Left ventricle myocardium superior (tissue), 1 donor: ENCODE measurements at places on chromosomes 2 and 18. TPM values are rescaled to one million over a fixed set of nuclear protein-coding genes. Genes with fewer than 3 reads are reported as not detected.

The DSG1 gene
- 0.77 TPM for total RNA-seq

The HMSD gene
- 1.2 TPM for total RNA-seq

The PLA2R1 gene
- total RNA-seq = 2.9 TPM

The CXCR2 gene
- total RNA-seq = 1.1 TPM

The SLC4A5 gene
- total RNA-seq = 2.2 TPM

The ZSCAN30 gene
- 13.2 TPM for total RNA-seq

The BMP10 gene
- total RNA-seq = 0.25 TPM

DNA sequence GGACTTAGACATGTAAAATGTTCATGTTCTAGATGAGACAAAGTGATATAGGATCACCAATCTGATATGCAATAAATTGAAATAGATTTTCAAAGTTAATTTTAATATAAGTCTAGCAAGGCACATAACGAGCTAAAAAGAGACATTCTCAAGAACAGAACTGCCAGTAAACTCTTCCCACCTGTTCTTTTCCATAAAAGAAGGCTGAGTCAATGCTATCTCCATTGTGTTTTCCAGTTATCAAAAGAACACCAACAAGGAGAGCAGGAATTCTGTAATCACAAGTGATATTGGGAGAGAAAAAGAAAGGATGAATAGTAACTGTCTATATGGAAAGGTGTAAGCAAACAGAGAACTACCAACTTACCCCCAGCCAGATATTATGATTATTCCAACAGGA is 25.6 kb downstream of the GPR155 start:
- no peak for DNase-seq

DNA sequence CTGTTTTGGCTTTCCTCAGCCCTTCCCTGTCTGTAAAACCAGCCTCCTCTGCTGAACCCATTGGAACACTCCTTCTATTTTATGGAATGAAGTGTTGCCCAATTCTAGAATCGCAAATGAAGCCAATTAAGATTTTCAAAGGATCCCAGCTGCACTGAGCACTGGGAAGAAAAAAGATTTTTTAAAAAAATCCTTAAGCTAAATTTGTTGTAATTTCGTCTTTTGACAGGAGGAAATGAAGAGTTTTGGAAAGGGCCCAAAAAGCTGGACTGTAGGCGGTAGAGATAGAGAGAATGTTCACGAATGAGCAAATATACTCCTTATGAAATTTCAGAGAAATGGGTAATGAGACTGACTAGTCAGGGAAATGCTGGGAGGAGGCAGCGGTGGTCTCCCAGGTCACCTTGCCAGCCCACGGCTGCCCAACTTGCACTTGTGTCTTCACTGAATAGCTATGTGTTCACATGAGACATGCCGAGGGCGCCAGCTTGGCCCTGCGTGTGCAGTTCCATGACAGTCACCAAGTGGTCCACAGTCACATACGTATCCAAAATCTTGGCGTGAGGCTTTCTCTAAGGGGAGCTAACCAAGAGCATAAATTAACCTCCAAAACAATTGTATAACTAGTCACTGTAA is 69.9 kb downstream of the SGPP2 start:
- DNase-seq = peak; percentile 38

GRCh38 chr18:35138773-35139172 is 97.6 kb downstream of the MAPRE2 start:
- DNase-seq = no peak

- no peak for DNase-seq
These were observed 79.1 kb downstream of the TWIST2 start for GRCh38 chr2:238926761-238927611.

DNA sequence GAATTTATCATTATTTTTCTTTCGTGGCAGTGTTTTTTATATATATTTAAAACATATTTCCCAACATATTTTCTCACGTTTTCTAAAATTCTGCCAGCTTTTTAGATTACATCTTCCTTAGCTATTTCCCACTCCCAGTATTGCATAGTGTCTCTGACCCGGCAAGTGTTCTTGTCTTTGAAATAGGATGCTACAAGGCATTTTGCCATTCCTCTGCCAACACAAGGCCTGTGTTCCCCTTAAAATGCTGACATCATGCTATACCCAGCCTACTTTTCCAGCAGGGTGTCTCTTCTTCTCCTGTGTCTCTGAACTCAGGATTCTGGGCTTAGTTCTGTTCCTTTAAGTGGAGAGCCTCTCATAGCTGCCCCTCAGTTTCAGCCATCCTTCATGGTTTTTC is 115.2 kb downstream of the DIS3L2 start:
- no peak for DNase-seq

GRCh38 chr18:57095884-57096283 is 51.0 kb upstream of the BOD1L2 start:
- no peak for DNase-seq

- no peak for DNase-seq
These were observed 53.3 kb downstream of the ZNF236 start for GRCh38 chr18:76875390-76876325.

DNA sequence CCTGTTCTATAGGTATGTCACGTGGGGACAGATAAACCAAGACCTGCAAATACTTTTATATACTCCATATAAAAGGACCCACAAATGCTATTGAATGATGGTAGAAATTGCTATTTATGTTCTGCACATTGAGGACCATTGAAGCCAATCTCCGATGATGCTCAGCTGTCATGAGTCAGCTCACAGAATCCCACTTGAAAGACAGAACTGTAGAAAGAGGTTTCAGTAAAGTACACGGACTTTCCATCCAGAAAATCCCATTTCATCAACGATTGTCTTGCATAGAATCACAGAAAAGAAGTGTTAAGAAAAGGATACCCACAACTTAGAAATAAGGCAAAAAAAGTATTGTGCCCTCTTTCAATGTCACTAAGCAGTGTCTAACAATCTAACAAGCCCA is 169.0 kb upstream of the COPS8 start:
- DNase-seq = no peak

- peak; percentile 32 for DNase-seq
These were observed 939 bp downstream of the DOCK10 start for GRCh38 chr2:225041207-225041850.

DNA sequence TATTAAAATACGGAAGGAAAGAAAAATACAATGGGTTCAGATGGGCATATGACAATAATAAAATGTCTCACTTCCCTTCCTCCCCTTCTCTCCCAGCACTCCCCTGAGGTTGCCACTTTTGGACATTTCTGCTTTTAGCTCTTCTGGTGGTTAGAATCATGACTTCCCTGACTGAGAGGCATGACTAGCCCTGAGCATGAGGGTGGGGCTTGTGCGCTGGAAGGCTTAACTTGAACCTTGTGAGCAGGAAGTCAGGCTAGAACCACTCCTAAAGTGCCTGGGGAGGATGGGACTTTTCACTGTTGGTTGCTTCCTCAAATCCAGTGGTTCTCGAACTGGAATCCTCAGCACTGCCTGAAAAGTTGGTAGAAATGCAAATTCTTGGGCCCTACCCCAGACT is 19.7 kb upstream of the ARHGAP25 start:
- DNase-seq = peak; percentile 55
